ENCODE measurements at places on chromosomes 12 and 14.

- no peak for DNase-seq
Measured at GRCh38 chr12:106743270-106743988, 31.1 kb upstream of the RIC8B start.

- no peak for DNase-seq
Measured at GRCh38 chr14:88179716-88180115, 143.4 kb downstream of the KCNK10 start.

DNA sequence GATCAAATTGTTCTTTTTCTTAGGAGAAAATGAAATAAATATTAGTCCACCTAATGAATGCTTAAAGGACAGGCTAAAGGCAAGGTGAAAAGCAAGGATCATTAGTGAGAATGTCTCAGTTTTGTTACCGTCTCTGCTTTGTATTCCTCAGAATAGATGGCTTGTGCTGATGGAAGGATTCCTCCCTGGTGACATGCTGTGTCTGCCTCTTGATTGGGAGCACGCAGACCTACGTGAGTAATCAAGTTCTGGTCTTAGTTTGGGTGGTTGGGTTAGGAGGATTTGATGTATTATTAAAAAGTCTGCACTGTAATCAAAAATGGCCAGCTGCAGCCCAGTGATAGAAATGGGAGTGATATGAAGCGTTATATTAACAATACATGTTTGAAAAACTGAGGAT is 78.8 kb upstream of the RTL1 start:
- DNase-seq: no peak

- no peak for DNase-seq
Measured at GRCh38 chr14:37034410-37035285, 137.8 kb downstream of the SLC25A21 start.

- DNase-seq: no peak
Measured at GRCh38 chr14:67735336-67736147, 33.9 kb downstream of the RDH12 start.

DNA sequence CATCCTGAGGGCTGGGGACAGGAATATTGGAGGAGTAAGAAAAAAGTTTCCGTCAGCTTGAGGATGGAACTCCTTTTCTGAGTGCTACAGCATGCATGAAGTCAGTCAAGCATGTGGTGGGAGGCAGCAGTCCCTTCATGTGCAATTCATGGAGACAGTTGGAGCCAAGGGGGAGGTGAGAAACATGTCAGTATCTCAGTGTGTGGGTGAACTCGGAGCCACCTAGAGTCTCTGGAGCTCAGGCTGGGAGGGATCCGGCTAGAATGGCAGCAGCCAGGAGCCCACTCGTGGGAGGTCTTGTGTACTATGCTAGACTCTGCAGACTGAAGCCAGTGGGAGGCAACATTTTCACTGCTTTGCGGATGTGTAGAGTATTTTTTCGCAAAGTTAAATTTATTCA is 60.3 kb downstream of the AVPR1A start:
- no peak for DNase-seq

DNA sequence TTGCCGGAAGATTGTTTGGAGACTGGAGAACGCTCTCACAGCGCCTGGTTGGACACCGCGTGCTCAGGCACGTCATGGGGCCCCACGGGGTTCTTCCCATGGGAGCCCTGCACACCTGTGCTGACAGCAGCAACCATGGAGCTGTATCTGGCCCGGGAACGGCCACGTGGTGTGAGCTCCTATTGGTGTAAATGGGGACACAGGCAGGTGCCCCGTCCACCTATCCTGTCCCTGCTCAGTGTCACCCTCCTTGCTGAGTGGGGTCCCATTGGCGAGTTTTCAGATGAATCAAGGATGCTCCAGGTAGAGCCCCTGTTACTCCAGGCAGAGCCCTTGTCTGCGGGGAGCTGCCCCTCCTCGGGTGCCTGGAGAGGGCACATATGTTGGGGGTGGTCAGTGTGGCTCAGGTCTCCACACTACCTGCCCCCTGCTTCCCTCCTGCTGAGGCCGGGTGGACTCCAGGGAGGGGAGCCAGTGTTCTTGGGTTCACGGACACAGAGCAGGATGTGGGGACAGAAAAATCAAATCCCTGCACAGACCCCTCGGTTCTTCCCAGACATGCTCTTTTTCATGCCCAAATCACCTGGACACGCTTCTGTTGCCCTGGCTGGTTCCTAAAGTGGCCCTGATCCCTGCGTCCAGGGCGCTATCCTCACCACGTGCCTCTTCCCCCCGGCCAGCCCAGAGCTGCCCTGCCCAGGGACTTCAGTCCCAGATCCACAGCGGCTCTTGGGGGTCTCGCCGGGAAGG is 250.1 kb downstream of the ADGRD1 start:
- DNase-seq: no peak

GRCh38 chr12:93056971-93057535 is 128.0 kb upstream of the EEA1 start:
- no peak for DNase-seq

- no peak for DNase-seq
Measured at GRCh38 chr14:74364271-74364880, 16.1 kb downstream of the VRTN start.

GRCh38 chr14:52850451-52850909 is 59.1 kb upstream of the GNPNAT1 start:
- DNase-seq: no peak
